ENCODE measurements at places on chromosomes 5 and 9.

DNA sequence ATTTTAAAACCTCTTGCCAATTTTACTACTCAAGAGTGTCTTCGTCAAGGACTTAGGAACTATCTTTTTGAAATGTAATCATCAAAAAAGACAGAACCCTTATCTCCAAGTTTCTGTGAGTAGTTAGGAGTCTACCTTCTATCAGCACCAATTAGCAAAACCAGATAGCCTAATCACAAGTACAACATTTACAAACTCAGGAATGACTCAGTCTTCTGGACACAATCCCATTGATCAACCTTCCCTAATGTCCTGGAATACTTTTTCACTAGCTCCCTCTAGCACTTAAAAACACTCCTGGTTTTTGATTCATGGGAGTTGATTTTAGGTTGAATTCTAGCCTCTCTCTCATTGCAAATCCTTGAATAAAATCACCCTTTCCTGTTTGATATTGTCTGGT is 680.7 kb downstream of the PRR16 start:
- DNase-seq = peak; percentile 43

DNA sequence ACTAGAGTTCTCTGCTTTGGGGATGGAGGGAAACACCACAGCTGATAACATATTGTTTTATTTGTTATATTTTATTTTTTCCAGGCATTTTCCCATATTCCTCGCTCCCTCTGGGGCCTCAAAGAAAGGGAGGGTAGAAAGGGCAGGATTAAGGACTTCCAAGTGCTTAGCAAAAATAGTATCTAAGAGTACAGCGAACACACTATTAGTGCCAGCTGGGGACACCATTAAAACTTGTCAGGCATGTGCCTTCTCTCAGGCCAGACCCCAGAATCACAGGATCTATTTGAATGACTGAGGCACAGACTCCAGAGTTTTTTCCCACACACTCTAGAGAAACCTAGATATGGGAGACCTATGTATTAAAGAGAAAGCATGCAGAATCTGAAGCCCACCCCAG is 451.0 kb upstream of the TRPC7 start:
- DNase-seq = no peak

GRCh38 chr5:45402804-45403455 is 293.2 kb downstream of the HCN1 start:
- DNase-seq = no peak

- DNase-seq = no peak
Measured at GRCh38 chr5:123813264-123813663, 301.3 kb downstream of the CSNK1G3 start.

DNA sequence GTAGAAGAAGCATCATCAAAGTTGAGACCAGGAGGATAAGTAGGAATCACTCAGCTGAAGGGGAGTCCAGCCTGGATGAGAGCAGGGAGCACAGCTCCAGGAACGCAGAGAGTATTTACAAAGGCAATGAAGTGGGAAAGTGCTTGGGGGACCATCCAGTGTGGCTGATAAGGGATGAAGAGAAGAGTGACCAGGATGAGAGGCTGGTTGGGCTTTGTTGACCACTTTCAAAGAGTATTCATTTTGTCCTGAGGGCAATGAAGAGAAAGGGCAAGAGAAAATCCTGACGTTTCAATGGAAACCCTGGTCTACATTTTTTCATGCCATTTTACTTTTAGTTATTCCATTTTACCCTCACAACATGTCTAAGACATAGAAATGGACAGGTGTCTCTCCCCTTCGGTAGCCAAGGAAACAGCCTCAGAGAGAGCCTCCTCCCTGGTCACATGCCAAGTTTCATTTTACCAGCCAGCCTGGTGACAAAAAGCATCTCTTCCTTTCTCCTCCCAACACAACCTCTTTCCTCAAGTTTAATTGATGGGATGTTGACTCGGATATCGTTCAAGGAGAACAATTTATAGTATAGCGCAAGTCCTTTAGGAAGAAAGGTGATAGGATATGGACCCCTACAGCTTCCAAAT is 492.7 kb upstream of the CLINT1 start:
- no peak for DNase-seq

- DNase-seq = no peak
Measured at GRCh38 chr9:77750981-77751340, 102.8 kb upstream of the GNA14 start.

DNA sequence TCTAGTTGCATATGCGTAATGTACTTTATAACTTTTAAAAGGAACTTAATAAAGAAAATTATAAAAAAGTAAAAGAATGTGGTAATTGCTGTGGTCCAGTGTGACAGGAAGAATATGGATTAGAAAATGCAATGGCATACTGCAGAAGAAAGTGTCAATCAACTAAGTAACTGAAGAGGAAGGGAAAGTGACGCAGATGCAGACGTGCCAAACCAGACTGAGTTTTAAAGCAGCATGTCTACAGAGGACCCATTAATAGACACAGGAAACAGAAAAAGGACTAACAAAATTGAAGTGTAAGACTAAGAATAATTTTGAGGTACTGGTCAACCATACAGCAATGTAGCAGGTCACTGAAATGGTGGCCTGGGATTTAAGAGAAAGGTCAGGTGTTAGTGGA is 73.3 kb downstream of the DPYSL3 start:
- DNase-seq = no peak

DNA sequence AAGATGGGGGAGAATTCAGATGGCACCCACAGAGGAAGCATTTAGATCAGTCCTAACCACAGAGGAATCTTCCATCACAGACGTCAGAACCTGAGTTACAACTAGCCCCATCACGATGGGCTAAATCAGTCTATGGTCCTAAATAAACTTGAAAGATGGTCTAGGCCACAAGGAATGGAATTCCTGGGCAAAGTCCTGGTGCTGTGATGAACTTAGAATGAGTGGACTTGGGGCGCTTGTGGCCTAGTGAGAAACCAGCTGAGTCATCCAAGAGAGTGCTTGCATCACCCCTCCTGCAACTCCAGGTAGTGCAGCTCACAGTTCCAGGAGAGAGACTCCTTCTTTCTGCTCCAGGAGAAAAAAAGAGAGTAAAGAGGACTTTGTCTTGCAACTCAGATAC is 722.9 kb upstream of the RGMB start:
- peak; percentile 43 for DNase-seq

DNA sequence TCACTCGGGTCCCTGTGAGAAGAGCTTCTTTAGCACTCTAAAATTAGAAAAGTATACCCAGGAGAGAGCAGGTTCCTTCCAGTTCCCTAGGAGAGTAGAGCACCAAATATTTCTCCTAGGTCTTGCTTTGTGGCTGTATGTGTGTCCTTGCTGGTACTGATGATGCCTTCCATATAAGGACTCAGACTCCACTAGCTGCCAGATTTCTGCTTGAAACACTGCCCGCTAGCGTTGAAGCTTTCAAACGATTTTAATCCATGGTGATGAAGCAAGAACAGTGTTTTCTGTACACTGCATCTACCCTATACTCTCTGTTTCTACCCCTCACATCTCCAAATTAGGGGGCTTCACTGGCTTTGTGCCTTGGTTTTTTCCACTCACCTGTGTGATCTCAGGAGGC is 2.4 kb upstream of the SMC2 start:
- no peak for DNase-seq

DNA sequence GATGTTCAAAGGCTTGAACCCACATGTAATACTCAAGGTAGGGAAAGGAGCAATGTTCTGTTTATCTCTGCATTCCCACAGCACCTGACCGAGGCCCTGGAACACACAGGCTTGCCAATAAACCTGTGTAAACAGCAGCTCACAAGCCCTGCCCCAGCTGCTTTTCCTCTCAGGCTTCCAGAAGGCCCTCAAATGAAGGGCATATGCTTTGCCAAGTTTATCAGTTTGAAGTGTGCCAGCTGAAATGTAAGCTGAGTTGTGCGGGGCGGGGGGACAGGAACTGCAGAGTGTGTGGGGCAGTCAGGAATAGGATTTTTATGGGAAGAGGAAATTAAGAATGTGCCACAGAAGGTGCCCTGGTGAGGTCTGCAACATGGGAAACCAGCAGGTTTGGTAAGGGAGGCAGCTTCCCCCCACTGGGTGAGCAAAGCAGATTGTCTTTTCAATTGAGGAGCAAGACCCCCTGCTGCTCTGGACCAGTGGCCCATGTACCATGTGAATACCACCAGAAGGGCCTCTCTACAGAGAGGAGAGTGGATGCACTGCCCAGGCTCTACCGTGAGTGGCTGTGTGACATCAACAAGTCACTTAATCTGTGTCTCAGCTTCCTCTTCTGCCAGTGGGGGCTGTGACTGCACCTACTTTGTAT is 194.8 kb downstream of the SPOCK1 start:
- DNase-seq = no peak

DNA sequence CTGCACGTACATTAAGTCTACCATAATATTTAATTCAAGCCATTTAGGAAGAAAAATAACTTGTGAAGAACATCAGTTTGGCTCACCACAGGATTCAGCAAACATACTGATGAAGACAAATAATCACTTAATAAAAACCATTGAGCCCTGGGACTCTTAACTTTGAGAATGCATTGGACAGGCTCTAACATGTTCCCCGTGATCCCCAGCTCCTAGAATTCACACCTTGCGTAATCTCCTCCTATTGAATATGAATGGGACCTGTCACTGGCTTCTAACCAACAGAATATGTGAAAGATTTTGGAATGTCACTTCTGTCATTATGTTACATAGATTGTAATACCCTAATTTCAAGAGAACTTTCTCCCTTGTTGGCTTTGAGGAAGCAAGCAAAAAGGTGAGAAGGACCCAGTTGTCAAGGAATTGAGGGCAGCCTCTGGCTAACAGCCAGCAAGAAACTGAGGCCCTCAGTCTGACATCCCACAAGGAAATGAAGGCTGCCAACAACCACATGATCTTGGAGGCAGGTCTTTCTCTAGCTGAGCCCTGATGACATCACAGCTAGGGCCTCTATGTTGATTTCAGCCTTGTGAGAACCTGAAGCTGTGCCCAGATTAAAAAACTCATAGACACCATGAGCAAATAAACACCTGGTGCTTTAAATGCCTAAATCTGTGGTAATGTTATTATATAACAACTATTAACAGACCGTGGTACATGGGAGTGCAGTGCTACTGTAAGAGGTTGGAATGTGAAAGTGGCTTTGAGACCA is 433.2 kb downstream of the SEMA5A start:
- no peak for DNase-seq

GRCh38 chr9:77453825-77454647 is 194.1 kb downstream of the GNA14 start:
- DNase-seq = no peak

DNA sequence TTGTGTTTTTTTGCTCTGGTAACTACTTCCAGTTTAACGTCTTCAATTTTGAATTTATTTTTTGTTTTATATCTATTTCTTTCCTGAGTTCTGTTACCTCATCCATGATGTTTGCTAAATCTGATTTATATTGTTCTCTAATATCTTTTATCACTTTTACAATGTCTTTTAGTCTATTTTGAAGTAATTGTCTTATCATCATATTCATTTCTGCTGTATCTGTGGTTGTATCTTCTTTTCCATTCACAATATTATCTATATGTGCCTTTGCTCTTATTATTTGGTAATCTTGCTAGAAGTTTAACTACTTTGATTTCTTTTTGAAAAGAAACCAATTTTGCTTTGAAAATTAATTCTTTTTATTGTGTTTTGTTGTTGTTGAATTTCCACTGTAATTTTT is 43.6 kb downstream of the OSMR start:
- DNase-seq = no peak

DNA sequence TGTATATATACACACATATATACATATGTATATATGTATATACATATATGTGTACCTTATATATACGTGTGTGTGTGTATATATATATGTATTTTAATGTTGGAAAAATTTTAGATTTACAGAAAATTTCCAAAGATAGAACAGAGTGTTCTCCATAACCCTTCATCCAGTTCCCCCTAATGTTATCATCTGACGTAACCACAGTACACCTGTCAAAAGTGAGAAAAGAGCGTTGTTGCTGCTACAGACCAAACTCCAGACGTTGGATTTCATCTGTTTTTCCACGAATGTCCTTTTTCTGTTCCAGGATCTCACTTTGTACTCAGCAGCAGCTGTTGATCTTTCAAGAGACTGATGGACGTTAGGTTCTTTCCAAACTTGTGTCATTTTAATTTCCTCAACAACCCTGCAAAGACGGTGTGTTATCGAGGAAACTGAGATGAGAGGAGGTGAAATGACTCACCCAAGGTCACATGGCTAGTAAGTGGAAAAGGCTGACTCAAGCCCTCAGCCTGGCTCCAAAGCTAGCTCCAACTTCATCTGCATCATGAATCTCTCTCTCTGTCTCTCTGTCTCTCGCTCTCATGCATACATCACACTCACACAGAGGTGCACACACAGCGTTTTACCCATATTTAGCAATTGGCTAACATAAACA is 17.0 kb upstream of the NTNG2 start:
- no peak for DNase-seq

DNA sequence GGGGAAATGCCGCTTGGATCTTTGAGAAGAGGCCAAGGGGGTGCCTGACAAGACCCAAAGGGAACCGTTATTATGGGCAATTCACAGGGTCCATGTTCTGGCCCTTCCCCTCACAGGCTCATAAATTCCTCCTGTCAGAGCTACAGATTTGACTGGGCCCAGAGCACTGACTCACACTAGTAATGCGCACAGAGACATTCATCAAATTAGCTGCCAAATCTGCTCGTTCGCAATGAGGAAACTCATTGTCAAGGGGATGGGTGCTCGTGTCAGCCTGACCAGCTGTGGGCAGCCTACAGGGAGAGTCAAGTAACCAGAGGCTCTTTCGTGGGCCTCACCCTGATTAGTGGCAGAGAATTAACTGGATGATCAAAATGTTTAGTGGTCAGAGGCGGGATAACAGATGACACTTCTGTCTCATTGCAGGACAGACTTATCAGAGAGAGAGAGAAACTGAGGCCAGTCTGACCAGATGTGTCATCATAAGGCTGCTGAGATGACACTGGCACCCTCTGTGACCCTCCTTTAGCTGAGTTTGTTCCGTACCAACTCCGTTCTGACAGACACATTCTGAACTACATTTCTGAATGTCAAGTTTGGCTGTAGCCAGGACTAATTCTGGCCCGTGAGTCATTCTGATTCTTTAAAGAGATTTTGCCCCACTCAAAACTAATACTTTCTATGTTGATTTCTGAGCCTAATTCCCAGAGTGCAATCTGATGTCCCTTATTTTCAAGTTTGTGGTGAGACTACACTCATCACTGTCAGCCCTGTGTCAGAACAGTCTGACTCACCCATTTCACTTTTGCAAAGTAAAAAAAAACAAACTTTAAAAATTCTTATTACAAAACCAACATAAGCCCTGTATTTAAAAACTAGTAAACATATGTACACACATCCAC is 377.1 kb downstream of the ACTL7B start:
- peak; percentile 92 for DNase-seq

DNA sequence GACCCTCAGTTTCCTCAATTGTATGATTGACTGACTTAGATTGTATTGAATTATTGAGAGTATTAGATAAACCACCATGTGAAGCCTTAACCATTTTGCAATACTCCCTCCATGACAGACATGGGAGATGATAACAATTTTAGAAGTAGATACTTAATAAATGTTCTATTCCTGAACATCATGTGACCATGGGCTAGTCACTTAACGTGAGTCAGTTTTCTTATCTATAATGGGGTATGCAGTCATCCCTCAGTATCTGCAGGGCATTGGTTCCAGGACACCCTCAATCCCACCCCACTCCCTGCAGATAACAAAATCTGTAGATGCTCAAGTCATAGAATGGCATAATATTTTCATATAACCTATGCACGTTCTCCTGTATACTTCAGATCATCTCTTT is 31.0 kb downstream of the SNX18 start:
- no peak for DNase-seq

- DNase-seq = no peak
Measured at GRCh38 chr9:84903963-84904362, 234.4 kb downstream of the NTRK2 start.
